ENCODE measurements at places on chromosomes 2 and 18. TPM values are rescaled to one million over a fixed set of nuclear protein-coding genes. Genes with fewer than 3 reads are reported as not detected.

Gene MAP3K19
- polyA plus RNA-seq = not detected

Gene TPO
- 10.3 TPM for polyA plus RNA-seq

Gene CAPN13
- 2.1 TPM for polyA plus RNA-seq

Gene COL4A3
- 0.78 TPM for polyA plus RNA-seq

Gene DCC
- 0.01 TPM for polyA plus RNA-seq

Gene NGEF
- polyA plus RNA-seq = 0.58 TPM

Gene ZFAND2B
- 27.3 TPM for polyA plus RNA-seq

Gene CCDC148
- polyA plus RNA-seq = 0.12 TPM

Gene CHRNG
- polyA plus RNA-seq = not detected

Gene SERPINB12
- not detected for polyA plus RNA-seq

Gene TRIB2
- polyA plus RNA-seq = 13.0 TPM

Gene LHCGR
- polyA plus RNA-seq = 0.61 TPM

Gene INHBB
- polyA plus RNA-seq = 5.4 TPM

Gene C1D
- polyA plus RNA-seq = 22.6 TPM

Gene RAPGEF4
- 8.1 TPM for polyA plus RNA-seq

Gene DTNB
- polyA plus RNA-seq = 6.6 TPM

Gene SLC4A3
- polyA plus RNA-seq = 2.7 TPM

Gene GPR17
- 1.8 TPM for polyA plus RNA-seq

Gene MPP4
- 0.15 TPM for polyA plus RNA-seq

Gene SFT2D3
- 4.8 TPM for polyA plus RNA-seq

Gene ALPG
- polyA plus RNA-seq = not detected
